CD8-positive, alpha-beta memory T cell (primary cell): ENCODE measurements at places on chromosomes 5 and 9. TPM values are rescaled to one million over a fixed set of nuclear protein-coding genes. Genes with fewer than 3 reads are reported as not detected.

The C9 gene
- total RNA-seq = not detected

The MACIR gene
- 9.9 TPM for total RNA-seq

The TAF11L5 gene
- not detected for total RNA-seq

GRCh38 chr9:36934478-36935065 is 99.5 kb downstream of the PAX5 start:
- H3K4me3 ChIP-seq = no peak overlapping the region
- H3K27ac ChIP-seq = no peak overlapping the region
- H3K36me3 ChIP-seq = no peaks in the 10 kb centered on the region
- DNase-seq = no peak
- no peaks in the 10 kb centered on the region for H3K4me1 ChIP-seq
- no peaks in the 10 kb centered on the region for H3K27me3 ChIP-seq

DNA sequence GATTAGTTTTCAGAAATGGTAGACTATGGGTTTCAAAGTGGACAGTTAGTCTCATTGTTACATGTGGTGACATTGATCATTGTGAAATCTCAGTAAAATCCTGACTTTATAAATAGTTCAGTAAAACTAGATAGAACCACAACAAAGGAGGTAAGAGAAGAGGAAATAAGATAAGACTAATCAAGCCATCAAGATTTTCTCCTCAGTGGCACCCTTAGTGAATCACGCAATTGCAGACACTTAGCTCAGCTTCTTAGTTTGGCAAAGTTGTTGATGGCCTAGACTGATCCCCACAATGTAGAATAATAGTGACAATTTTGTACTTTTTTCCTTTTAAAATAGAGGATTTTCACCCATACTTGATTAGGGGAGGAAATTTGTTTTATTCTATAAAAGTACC is 426.7 kb upstream of the ITGA1 start:
- no peak for DNase-seq
- H3K4me3 ChIP-seq = no peak overlapping the region
- H3K4me1 ChIP-seq = no peaks in the 10 kb centered on the region
- H3K36me3 ChIP-seq = no peaks in the 10 kb centered on the region
- H3K27ac ChIP-seq = no peak overlapping the region

- no peak overlapping the region for H3K27ac ChIP-seq
- no peak for DNase-seq
- H3K4me3 ChIP-seq = no peak overlapping the region
- no peaks in the 10 kb centered on the region for H3K4me1 ChIP-seq
- H3K27me3 ChIP-seq = peaks cover 2% of the 10 kb centered on the region
Measured at GRCh38 chr9:38732885-38733284, 13.0 kb upstream of the FAM240B start.

DNA sequence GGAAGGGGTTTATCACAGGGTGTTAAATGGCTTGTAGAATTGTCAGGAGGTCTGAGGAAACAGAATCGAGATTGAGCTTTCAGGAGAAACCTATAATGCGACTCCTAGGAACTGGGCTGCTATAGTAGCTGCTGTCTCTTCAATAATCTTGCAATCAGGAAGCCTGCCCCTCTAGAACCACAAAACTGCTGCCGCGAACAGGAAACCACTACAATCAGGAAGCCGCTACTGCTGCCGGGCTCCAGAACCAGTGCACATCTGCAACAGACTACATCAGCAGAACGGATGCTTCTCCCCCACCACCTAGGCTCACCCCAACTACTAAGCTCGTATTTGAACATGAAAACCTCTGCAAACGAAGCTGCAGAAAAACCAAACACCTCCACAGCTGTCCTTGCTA is 31.6 kb downstream of the TNFSF8 start:
- H3K27me3 ChIP-seq = no peaks in the 10 kb centered on the region
- peak; percentile 65 for DNase-seq
- peaks cover 99% of the 10 kb centered on the region for H3K4me1 ChIP-seq
- H3K27ac ChIP-seq = no peak overlapping the region

- H3K36me3 ChIP-seq = peaks cover 12% of the 10 kb centered on the region
- H3K4me1 ChIP-seq = no peaks in the 10 kb centered on the region
- DNase-seq = no peak
- H3K27ac ChIP-seq = no peak overlapping the region
- H3K27me3 ChIP-seq = no peaks in the 10 kb centered on the region
Measured at GRCh38 chr5:134714120-134714519, 24.2 kb upstream of the CAMLG start.

- no peak overlapping the region for H3K4me3 ChIP-seq
- no peaks in the 10 kb centered on the region for H3K27me3 ChIP-seq
- no peak for DNase-seq
- H3K27ac ChIP-seq = no peak overlapping the region
Measured at GRCh38 chr9:35903049-35903448, 3.0 kb upstream of the HRCT1 start.

DNA sequence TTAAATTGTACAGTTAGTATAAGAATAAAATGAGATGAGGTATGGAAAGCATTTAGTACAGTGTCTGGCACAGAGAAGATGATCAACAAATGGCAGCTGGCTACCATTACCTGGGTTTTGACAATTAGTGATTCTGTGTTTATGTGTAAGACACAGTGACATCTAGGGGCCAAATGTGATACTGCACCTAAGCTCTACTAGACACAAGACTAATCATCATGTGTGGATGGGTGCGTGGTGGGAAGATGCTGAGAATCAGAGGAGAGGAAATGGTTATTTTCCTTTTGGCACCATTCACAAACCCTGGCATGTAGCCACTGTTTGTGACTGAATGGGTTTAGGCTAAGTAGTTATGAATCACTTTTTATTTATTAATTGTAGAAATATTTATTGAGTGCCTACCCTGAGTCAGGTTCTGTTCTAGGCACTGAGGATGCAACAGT is 109.8 kb upstream of the TBC1D2 start:
- no peaks in the 10 kb centered on the region for H3K36me3 ChIP-seq
- H3K27ac ChIP-seq = no peak overlapping the region
- H3K27me3 ChIP-seq = no peaks in the 10 kb centered on the region
- DNase-seq = no peak
- no peak overlapping the region for H3K4me3 ChIP-seq
- H3K4me1 ChIP-seq = no peaks in the 10 kb centered on the region

- H3K4me1 ChIP-seq = no peaks in the 10 kb centered on the region
- no peak for DNase-seq
- no peak overlapping the region for H3K4me3 ChIP-seq
- no peaks in the 10 kb centered on the region for H3K27me3 ChIP-seq
- H3K36me3 ChIP-seq = no peaks in the 10 kb centered on the region
Measured at GRCh38 chr9:114559830-114560513, 27.6 kb upstream of the ATP6V1G1 start.
